A673 (cell line): ENCODE measurements at places on chromosomes 1 and 21. TPM values are rescaled to one million over a fixed set of nuclear protein-coding genes. Genes with fewer than 3 reads are reported as not detected.

Gene G0S2
- total RNA-seq: 5.8 and 9.0 TPM in 2 replicates

- no peak overlapping the region for H3K27ac ChIP-seq
- H3K4me3 ChIP-seq: no peak overlapping the region
- no peaks in the 10 kb centered on the region for H3K27me3 ChIP-seq
- no peaks in the 10 kb centered on the region for H3K36me3 ChIP-seq
- no peaks in the 10 kb centered on the region for H3K4me1 ChIP-seq
Observed at GRCh38 chr1:199303035-199303434, 664.2 kb downstream of the PTPRC start.

Gene SLC30A10
- not detected in 2 replicates for total RNA-seq

Gene UBE4B
- 58.0 and 59.4 TPM in 2 replicates for total RNA-seq

DNA sequence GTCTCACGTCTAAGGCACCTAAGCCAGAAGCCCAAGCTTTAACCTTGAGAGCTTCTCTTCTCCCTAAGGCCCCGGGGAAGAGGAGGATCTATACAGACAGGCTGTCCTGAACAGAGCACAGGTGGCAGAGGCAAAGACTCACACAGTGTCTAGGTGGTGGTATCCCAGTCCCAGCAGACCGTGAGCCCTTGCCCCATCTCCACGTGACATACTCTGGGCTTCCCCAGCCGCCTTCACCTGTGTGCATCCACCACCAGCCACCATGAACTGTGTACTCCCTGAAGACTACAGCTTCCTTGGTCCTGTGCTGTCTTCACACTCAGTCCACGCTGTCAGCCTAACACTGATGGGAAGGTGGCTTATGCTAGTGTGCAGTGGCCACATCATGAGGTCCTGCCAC lies 31.7 kb downstream of the SZT2 start:
- H3K4me1 ChIP-seq: no peaks in the 10 kb centered on the region
- H3K27ac ChIP-seq: no peak overlapping the region
- peaks cover 25% of the 10 kb centered on the region for H3K36me3 ChIP-seq
- H3K4me3 ChIP-seq: no peak overlapping the region

- H3K36me3 ChIP-seq: no peaks in the 10 kb centered on the region
- no peaks in the 10 kb centered on the region for H3K27me3 ChIP-seq
- no peaks in the 10 kb centered on the region for H3K4me1 ChIP-seq
Observed at GRCh38 chr1:202361701-202362100, 13.2 kb downstream of the PPP1R12B start.

Gene ZNF593OS
- not detected in 2 replicates for total RNA-seq
